Endothelial cell (in vitro differentiated cells): ENCODE measurements at places on chromosomes 4 and X.
A peak's percentile ranks its signal among the peaks of the same experiment; 100 is the strongest.

GRCh38 chrX:1417921-1418771, 26.2 kb upstream of the SLC25A6 start:
- no peaks in the 10 kb centered on the region for H3K4me1 ChIP-seq
- DNase-seq, result no peak
- H3K27ac ChIP-seq, result no peak overlapping the region
- H3K36me3 ChIP-seq, result peaks cover 36% of the 10 kb centered on the region
- peaks cover 34% of the 10 kb centered on the region for H3K27me3 ChIP-seq

GRCh38 chrX:153495362-153495751, 577 bp downstream of the BGN start:
- peaks cover 4% of the 10 kb centered on the region for H3K27me3 ChIP-seq
- H3K4me3 ChIP-seq, result peak overlapping the region; percentile 87
- H3K36me3 ChIP-seq, result no peaks in the 10 kb centered on the region
- no peak overlapping the region for H3K27ac ChIP-seq
- H3K4me1 ChIP-seq, result peaks cover 26% of the 10 kb centered on the region

DNA sequence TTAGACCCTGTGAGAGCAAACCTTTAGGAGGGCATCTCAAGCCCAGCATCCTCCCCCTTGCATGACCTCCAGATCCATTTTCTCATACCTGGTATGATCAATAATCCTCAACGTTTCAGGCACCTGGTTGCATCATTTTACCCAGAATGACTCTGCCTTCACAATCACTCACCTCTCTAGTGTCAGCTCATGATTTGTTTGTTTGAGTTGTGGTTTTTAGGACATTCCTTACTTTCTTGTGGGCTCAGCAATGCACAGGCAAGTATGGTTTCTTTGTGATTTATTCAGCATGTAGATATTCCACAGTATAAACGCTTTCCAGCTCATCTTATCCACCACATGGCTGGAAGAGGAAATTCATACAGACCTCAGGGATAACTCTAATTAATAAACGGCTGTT, 93.6 kb upstream of the CPEB2 start:
- peaks cover 1% of the 10 kb centered on the region for H3K4me1 ChIP-seq
- DNase-seq, result no peak
- no peaks in the 10 kb centered on the region for H3K27me3 ChIP-seq
- no peak overlapping the region for H3K27ac ChIP-seq

DNA sequence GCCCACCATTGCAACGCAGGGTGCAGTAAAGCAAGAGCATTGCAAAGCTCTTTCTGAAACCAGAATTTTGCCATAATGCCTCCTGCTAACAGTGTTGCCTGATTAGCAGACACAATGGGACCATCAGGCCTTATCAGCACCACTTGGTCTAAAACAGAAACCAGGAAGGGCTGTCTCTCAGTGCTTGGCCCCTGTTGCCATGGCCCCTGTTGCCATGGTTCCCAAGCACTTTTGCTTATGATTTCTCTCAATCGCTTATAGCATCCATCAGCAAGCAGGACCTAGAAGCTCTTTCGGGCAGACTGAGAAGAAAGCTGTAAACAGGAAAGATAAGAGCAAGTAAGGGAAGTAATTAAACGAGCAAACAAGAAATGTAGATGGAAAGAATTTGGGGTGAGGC, 36.8 kb downstream of the RTL5 start:
- no peaks in the 10 kb centered on the region for H3K27me3 ChIP-seq
- peaks cover 9% of the 10 kb centered on the region for H3K4me1 ChIP-seq
- H3K27ac ChIP-seq, result peak overlapping the region; percentile 95

DNA sequence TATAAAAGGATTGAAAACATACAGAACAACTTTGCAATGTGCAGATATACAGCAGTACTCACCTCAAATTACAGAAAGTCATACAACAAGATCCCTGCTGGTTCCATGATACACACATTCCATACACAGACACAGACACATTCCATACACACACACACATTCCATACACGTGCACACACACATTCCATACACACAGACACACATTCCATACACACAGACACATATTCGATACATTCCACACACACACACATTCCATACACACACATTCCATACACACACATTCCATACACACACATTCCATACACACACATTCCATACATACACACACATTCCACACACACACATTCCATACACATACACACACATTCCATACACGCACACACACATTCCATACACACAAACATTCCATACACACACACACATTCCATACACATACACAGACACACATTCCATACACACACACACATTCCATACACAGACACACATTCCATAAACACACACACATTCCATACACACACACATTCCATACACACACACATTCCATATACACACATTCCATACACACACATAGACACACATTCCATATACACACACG, 13.7 kb downstream of the LINC00632 start:
- H3K27ac ChIP-seq, result no peak overlapping the region
- H3K4me3 ChIP-seq, result no peak overlapping the region
- no peaks in the 10 kb centered on the region for H3K27me3 ChIP-seq
- H3K4me1 ChIP-seq, result no peaks in the 10 kb centered on the region
- DNase-seq, result no peak

GRCh38 chr4:52622564-52622963, 36.5 kb downstream of the USP46 start:
- H3K4me3 ChIP-seq, result no peak overlapping the region
- DNase-seq, result no peak
- no peaks in the 10 kb centered on the region for H3K27me3 ChIP-seq
- no peaks in the 10 kb centered on the region for H3K4me1 ChIP-seq

DNA sequence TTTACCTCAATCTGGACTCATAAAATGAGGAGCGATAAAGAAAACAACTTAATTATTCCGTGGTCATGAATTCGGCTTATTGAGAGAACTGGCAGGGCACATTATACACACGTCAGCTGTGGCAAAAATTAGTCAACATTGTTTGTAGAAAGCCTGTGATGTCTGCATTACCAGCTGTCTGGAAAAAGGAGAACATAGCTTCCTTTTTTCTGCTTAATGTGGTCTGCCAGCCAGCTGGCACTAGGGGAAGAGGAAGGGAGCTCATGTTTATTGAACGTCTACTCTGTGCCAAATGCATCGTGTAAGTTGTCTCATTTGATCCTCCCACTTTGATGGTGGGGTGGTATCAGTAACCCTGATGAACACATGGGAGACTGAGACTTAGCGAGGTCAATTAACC, 367.6 kb downstream of the ARHGAP24 start:
- H3K27me3 ChIP-seq, result no peaks in the 10 kb centered on the region
- H3K4me1 ChIP-seq, result peaks cover 9% of the 10 kb centered on the region
- peak overlapping the region; percentile 78 for H3K27ac ChIP-seq
- H3K36me3 ChIP-seq, result no peaks in the 10 kb centered on the region
- DNase-seq, result no peak
- no peak overlapping the region for H3K4me3 ChIP-seq

DNA sequence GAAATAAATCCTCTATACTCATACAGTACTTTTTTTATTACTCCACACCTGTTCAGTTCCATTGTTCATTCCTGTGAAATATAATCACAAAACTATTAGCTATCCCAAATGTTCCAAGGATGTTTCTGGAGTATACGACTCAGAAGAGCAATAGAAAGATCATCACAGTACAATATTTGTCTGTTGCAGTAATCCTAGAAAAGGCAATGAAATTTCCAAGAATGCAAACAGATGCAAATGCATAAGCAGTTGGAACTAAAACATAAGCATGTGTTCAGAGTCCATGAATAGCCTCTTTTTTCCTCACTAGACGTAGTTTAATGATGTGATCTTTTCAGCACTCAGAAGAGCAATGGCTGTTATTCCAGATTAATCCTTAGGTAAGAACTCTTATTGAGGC, 55.2 kb downstream of the RTL3 start:
- no peaks in the 10 kb centered on the region for H3K27me3 ChIP-seq
- no peak for DNase-seq
- H3K27ac ChIP-seq, result no peak overlapping the region
- no peak overlapping the region for H3K4me3 ChIP-seq
- no peaks in the 10 kb centered on the region for H3K36me3 ChIP-seq
- H3K4me1 ChIP-seq, result no peaks in the 10 kb centered on the region

DNA sequence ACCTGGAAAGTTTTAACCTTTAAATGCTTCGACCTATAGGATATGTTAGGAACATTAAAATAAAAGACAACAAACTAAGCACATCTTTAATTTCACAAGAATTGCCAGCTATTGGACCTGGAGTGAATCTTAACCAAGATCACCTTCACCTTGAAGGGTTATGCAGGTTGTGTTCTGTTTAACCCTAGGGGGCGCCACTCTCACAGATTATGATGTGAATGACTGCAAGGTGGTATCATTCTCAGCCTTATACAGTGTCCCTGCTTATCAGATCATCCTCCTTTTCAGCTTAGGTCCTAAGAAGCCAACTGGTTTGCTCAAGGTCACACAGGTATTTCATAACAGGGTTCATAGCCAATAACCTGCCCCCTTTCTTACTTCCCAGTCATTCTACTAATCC, 23.5 kb downstream of the INTS6L start:
- peak; percentile 4 for DNase-seq
- H3K4me1 ChIP-seq, result peaks cover 7% of the 10 kb centered on the region
- no peak overlapping the region for H3K27ac ChIP-seq
- H3K36me3 ChIP-seq, result no peaks in the 10 kb centered on the region
- H3K4me3 ChIP-seq, result no peak overlapping the region
- H3K27me3 ChIP-seq, result peaks cover 2% of the 10 kb centered on the region
